GOT3 (cell line): ENCODE measurements at places on chromosomes 7 and 10.

- no peak for DNase-seq
Observed at GRCh38 chr10:3199488-3199887, 26.9 kb upstream of the PITRM1 start.

DNA sequence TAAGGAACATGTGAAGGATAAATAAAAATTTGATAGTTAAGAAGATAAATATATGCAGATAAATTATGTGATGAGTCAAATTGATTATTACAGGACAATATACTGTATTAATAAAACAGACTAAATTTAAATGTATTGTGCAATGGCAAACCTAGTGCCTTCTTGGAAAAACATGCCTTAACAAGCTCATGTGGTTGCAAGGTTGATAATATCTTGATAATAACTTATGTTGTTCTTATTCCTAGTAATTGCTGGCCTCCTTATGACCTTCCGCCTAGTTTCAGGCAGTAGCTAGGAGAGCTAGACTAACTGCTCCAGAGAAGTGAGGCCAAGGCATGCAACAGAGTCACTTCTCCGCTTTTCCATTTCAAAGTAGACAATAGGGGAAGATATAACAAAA is 7.6 kb upstream of the RAB11FIP2 start:
- no peak for DNase-seq

- no peak for DNase-seq
Observed at GRCh38 chr10:132989476-132990415, 47.4 kb upstream of the CFAP46 start.

DNA sequence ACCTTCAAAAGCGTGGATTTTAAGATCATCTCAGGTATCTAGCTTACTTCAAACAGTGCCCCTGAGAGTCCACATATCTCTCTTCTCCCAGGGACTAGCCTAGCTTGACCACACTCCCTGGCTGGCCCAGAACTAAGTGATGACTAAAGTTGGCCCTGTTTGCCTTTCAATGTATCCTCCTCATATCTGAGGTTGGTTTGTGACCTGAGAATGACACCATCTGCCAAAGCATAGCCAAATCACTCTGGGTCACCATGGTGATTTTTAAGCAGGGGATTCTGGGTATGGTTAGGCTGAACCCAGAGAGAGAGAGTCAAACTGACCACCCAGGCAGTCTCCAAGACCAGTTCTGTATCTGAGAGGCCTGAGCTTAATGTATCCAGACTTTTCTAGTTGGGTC is 16.2 kb downstream of the CNNM1 start:
- peak; percentile 10 for DNase-seq

DNA sequence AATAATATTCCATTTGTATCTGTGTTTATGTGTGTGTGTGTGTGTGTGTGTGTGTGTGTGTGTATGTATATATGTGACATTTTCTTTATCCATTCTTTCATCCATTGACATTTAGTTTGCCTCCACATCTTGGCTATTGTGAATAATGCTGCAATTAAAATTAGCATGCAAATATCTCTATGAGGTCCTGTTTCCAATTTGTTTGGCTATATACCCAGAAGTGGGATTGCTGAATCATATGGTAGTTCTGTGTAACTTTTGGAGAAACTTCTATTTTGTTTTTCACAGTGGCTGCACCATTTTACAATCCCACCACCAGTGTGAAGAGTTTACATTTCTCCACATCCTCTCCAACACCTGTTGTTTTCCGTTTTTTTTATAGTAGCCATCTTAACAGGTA is 53.1 kb downstream of the CH25H start:
- no peak for DNase-seq

DNA sequence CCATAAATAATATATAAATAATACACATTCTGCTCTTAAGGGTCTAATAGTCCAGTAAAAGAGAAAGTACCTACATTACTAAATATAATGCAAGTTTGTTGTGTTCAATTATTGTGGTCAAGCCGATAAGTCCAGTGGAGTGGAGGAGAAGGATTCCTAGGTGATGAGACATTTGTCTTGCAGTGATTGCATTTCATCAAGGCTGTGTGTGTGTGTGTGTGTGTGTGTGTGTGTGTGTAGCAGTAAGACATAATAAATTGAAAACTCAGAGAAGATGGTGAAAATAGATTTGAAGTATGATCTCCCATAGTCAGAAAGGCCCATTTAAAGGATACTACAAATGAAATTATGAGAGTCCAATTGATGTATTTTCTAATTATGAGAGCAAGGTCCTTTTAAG is 192.5 kb upstream of the SEMA3C start:
- DNase-seq, result no peak

GRCh38 chr7:91263384-91264045 is 718 bp upstream of the FZD1 start:
- no peak for DNase-seq

GRCh38 chr7:57328963-57329362 is 121.0 kb upstream of the ZNF716 start:
- no peak for DNase-seq

GRCh38 chr7:128833946-128834325 is 3.7 kb downstream of the FLNC start:
- no peak for DNase-seq

DNA sequence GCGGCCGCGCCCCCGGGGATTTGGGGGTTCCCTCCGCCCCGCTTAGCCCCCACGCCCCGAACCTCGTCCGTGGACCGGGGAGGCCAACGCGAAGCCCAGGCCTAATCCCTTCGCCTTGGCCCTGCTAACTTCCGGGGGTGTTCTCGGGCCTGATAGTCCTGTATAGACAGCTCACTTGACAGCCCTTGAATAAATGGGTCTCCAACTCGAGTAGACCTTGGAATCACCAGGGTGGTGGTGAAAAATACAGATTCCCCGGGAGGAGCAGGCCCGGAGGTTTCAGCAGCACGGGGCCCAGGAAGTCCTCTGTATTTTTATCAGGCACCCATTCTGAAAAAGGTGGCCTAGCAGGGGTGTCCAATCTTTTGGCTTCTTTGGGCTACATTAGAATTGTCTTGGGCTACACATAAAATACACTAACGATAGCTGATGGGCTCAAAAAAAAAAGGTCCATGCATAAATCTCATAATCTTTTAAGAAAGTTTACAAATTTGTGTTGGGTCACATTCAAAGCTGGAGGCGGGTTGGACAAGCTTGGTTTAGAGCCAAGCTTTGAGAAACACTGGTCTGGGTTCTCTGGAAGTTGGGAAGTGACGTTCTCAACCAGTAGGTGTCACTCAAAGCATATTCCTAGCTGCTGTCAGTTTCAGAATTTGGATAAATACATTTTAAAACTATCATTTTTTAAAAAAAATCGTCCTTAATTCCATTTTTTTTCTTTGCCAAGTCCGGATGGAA is 221.7 kb downstream of the PHTF2 start:
- no peak for DNase-seq

GRCh38 chr7:50795253-50795652 is 12.6 kb upstream of the GRB10 start:
- no peak for DNase-seq

DNA sequence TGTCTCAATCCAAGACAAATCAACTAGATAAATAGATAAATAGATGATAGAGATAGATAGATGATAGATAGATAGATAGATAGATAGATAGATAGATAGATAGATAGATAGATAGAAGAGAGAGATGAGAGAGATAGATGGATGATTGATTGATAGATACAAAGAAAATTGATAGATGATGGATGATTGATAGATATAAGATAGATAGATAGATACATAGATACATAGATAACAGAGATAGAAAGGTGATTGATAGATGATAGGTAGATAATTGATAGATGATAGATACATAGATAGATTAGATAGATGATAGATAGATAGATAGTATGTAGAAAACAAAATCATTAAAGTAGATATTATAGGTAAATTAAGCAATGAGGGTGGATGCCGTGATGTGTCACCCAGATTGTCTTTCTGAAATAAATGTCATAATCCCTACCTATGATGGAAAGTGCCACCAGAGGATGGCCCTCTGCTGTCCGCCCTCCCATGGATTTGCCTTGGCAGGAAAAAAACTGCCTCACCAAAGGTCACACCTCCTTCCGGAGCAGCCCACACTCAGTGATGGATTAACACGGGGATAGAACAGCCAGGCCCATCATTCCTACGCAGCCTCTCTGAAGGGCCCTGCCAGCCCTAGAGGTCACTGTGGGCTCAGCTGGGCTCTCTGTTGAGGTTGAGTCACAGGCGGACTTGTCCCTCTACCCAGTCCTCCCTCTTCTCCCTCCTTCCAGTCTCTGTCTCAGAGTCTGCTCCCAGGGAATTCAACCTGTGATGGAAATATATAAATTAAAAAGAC is 50.8 kb downstream of the KCNH2 start:
- no peak for DNase-seq

DNA sequence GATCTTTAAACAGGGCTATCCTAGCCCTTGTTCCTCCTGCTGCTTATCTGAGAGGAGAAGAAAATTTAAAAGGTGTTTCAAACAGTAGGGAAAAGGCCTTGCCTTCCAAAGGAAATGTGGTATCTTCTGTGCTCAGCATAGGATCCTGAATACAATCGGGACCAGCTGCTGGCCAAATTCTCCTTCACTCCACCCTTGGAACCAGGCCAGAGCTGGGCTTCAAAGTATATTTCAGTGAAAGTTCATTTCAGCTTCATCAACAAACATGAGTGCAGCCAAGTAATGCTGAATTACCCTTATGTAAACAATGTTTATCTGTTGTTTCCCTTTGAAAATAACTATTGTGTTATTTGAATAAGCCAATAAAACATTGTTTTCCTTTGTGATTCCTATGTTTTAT is 146.5 kb upstream of the MEOX2 start:
- DNase-seq, result no peak

- DNase-seq, result no peak
Observed at GRCh38 chr10:52744057-52744805, 28.4 kb downstream of the MBL2 start.

DNA sequence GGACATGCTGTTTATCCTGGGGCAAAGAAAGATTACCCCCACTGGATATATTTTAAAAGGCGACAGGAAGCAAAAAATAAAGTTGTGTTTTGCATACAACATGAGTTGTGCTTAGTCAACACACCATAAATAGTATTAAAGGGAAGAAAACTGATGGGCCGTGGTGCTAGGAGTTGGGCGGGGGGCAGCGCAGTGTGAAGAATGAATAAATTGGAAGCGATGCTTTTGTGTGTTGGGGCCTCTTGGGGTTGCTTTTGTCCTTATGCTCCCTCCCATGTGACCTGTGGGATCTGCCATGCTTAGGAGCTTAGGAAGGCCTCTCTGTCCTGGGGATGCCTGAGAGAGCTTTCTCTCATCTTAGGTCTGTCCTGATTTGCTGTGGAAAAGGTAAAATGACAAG is 35.0 kb upstream of the AGR3 start:
- no peak for DNase-seq

- DNase-seq, result no peak
Observed at GRCh38 chr7:1236132-1236661, 3.5 kb downstream of the UNCX start.

DNA sequence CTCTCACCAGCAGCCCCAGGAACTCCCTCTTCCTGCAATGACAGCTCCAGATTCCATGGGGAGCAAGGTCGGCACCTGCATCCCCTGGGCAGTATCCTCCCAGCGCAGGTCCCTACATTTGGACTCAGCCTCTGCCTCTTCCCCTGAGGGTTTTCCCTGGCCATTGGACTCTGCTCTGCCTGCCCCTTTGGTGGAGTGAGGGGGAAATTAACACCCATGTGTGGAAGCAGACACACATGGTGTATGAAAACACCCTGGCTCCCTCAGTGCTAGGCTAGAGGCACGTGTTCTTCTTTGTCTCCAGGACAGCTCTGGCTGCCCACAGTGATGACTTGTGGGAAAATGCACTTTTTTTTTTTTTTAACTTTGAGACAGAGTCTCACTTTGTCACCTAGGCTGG is 8.4 kb downstream of the PRF1 start:
- DNase-seq, result no peak

GRCh38 chr10:16835228-16835627 is 18.0 kb upstream of the RSU1 start:
- no peak for DNase-seq

GRCh38 chr10:55519264-55519663 is 718.2 kb upstream of the PCDH15 start:
- DNase-seq, result no peak

GRCh38 chr10:94858005-94858404 is 80.5 kb upstream of the CYP2C9 start:
- no peak for DNase-seq

GRCh38 chr10:103224133-103224532 is 21.6 kb upstream of the RPEL1 start:
- no peak for DNase-seq

DNA sequence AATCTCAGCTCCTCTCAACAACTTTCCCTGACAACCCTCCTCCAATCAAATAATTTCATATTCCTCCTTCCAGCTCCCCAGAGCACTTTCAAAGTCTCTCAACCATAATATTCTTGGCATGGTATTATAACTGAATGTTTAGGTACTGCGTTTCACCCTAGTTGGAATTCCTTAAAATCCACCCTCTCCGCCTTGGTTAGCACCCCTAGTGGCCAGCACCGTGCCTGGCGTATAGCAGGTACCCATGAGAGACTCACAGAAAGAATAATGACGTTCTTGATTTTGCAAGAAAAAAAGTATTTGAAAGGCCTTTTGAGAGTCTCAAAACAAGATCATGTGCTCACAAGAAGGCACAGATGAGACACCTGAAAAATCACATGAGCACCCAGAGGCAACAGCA is 50.9 kb downstream of the GLI3 start:
- DNase-seq, result no peak

GRCh38 chr10:91758303-91759146 is 39.7 kb upstream of the TNKS2 start:
- no peak for DNase-seq

DNA sequence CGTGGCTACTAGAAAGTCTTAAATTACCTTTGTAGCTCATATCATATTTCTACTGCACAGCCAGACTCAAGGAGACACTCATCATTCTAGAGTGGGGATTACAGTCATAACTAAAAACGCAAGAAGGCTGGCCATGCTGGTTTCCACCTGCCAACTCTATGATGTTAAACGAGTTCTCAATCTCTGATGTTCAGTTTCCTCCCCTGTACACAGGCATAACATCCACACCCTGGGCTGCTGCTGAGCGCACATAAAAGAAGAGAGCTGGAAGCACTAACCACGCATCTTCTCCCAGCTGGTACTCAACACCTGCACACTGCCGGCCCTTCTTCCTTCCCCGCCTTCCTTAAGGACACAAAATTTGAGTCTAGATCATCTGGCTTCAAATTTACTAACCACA is 60.5 kb downstream of the SORBS1 start:
- no peak for DNase-seq

DNA sequence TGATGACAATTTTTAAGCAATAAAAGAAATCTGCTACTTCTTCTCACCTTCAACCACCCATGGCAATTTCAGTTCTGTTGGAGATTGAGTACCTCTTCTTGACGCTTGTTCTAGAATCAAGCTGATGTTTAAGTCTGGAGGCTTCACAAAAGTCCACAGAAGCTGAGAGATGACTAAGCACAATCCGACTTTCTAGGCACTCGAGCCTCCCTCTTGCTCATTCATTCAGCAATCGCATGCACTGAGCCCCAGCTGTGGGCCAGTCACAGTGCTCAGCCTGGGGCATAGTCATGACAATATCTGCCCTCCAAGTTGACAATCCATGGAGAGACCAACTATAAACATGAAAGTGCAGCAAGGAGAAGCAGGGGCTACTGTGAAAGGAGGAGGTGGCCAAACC is 103.2 kb downstream of the IPMK start:
- DNase-seq, result no peak

- DNase-seq, result no peak
Observed at GRCh38 chr10:72068126-72068765, 20.1 kb downstream of the SPOCK2 start.

GRCh38 chr7:127995156-127995880 is 35.9 kb downstream of the LRRC4 start:
- DNase-seq, result no peak

GRCh38 chr10:69209787-69210484 is 10.2 kb upstream of the HKDC1 start:
- no peak for DNase-seq

GRCh38 chr7:148964483-148965267 is 63.6 kb downstream of the PDIA4 start:
- DNase-seq, result no peak
